ENCODE measurements at places on chromosomes 1 and 21.

DNA sequence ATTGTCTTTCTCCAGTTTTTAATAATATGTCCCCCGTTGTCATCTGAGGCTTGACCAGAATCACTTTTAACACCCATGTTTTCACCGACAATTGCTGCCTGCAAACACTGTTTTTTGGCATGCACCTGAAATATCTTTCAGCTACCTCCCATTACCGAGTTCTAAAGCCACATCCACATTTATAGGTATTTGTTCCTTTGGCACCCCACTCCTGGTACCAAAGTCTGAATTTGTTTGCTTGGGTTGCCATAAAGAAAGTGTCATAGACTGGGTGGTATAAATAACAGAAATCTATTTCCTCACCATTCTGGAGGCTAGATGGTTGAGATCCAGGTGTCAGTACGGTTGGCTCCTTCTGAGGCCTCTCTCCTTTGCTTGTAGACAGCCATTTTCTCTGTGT is 94.2 kb downstream of the OBSCN start:
- DNase-seq: no peak

DNA sequence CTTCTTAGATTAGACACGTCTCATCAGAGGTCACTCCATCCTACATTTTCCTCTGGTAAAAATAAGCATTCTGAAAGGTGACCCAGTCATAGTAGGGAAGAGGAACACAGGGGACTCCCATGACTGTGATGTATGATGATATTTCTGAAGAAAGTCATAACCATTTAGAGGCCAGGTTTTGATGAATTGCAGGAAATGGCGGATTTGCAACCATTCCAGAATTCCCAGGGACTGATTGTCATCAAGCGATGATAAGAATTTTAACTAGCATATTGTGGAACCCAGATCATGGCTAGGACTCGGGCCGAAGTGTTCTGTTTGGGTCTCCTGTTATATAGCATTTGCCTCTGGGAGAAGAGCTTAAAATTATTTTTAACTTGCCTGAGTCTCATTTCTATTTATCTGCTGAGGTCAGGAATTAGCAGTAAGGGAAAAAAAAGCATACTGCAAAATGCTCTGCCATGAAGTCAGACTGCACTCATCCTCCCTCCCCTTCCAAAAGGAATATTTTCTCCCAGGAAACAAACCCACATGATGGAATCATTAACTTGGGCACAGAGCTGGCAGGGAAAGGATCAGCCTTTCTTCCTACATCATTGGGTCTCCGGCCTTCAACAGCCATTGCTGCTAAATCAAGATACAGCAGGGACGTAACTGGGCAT is 286.7 kb downstream of the HLX start:
- DNase-seq: no peak

DNA sequence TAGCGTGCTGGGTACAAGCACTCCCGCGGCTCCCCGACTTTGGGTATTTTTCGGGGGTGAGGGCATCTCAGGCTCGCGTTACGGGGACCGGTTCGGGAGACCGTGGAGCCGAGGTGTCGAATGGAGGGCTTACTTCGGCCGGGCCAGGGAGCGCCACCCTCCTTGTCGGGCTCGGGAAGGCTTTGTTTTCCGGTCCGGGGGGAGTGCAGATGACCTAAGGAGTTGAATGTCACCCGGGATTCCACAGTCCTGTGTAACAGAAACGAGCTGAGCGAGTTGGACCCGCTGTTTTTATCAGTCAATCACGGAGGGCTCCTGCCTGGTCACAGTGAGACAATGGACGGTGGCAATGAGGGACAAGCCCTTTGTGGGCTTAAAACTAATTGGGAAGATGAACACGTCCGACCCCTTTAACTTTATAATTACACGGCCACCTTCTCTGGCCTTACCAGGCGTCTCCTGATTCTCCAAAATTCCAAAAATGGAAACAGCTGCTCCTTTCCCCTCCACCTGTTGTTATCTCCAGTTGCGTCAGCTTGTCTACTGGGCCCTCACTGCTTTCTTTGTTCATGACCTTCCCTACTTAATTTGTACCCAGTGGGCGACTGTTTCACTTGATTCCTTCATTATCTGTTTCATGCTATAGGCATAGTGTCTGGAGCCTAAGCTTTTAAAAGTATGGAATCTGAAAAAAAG is 929 bp upstream of the TRIM45 start:
- DNase-seq: no peak

DNA sequence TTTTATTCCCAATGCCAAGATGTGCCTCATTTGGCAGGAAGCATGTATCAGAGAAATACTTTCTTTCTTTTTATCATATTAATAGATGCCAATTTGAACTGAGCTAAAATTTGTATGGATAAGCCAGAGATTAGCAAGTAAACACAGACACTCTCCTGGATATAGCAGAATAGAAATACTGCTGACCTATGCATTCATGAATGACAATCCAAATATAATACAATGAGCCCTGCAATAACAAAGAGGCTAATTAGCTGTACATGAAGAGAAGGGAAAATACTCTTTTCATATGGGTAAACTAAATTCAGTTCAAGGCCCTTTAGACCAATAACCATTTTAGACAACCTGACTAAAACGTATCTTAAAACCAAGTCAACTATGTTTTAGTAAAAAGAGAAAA is 388.1 kb upstream of the NR5A2 start:
- no peak for DNase-seq

DNA sequence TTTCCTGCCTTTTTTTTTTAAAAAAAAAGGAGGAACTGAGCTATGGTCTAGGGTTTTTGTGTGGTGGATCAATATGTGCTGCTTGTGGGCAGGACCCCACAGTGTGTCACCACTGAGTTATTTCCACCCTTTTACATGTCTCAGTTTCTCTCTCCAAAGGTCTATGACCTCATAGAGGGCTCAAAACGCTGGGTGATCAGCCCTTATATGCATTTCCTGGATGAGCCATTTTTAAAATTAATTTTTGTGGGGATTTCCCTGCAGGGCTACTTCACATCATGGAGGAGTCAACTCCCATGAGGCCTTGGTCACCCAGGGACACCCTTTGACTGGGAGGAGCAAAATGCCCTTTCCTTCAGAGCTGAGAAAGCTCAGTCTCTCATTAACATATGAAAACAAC is 20.7 kb upstream of the HAO2 start:
- DNase-seq: no peak

GRCh38 chr1:221381910-221382623 is 359.8 kb downstream of the DUSP10 start:
- DNase-seq: no peak

- DNase-seq: no peak
These were observed 495.7 kb downstream of the KIF26B start for GRCh38 chr1:245650441-245650960.

- no peak for DNase-seq
These were observed 12.8 kb upstream of the CASQ2 start for GRCh38 chr1:115781343-115781742.

DNA sequence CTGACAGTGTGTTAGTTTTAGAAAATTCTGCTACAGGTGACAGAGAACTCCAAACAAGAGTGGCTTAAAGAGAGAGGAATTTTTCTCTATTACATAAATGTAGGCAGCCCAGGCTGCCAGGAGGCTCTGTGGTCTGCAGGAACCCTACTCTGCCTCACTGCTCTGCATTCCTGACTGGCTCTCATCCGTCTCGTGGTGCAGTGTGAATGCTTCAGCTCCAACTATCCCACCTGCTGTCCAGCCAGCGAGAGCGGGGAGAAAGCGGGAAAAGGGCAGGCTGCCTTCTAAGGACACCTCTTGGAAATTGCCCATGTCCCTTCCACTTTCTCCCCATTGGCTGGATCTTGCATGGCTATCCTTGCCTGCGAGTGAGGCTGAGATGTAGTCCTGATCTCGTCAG is 131.3 kb downstream of the PEX14 start:
- no peak for DNase-seq

DNA sequence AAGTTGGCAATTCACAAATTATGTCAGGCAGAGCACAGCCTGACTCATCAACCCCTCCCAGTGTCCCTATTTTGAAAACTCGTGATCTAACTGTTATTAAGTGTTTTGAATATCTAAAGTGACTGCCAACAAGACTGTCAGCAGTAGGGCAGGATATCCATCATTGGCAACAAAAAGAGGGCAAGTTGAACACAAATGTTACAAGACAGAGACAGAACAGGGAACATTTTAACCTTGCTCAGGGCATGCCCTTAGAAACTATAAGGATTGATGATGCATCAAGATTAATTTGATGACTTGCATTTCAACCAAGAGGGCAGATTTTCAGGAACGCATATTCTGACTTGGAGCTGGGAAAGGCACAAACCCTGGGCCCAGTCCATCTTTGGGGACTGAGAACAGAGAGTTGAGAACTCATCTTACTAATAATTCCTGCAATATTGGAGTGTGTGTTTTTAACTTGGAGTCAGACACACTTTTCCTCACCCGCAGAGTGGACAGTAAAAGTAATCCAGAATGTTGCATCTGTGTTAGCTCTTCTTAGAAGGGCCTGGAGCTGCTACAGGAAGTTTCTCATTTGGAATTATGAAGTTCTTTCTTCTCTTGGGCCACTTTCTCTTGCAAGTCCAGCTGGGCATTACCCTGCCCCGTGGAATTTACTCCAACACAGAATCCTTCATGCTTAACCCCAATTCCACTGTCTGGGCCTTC is 317.2 kb downstream of the LTN1 start:
- DNase-seq: no peak

DNA sequence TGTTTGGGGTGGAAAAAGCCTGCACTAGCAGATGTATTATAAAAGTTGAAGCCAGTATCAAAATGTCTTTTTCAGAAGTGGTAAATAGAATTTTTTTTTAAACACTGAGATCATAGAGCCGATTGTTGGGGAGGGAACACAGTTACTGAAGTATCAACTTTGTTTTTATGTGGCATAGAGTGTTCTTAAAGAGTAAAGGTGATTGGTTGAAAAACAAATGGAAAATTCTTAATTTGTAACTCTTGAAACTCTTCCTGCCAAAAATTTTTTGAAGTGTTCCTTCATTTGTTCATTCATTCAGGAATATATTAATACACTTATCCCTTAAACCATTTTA is 83.3 kb downstream of the DISP1 start:
- no peak for DNase-seq

DNA sequence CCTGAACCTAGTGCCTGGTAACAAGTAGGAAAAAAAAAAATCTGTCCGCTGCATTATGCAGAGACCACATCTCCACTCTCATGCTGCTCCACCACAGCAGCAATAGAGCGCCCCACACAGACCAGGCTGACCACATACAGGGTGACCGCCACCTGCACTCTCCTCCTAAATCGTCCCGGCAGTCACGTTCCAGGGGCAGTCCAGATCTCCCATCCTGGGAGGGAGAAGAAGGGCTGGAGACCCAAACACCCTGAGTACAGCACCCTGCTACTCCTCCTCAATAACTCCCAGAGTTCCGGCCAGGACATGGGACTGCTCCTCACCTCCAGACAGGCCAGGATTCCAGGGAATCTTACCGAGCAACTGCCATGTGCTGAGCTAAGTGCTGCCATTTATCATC is 15.3 kb downstream of the URB1 start:
- no peak for DNase-seq

DNA sequence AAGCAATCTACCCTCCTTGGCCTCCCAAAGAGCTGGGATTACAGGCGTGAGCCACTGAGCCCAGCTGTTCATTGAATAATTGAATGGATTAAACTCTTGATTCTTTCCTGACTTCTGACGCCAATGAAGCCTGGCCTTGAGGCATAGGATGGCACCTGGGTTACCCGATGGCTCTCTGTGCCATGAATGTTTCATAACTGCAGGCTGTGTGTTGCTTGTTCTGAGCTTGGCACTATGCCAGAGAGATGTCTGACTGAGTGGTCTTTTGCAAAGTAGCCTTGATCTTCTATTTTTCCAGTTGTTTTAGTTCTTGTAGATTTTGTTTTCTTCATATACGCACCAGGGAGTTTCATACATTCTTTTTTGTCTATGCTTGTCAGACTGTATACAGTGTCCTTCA is 38.5 kb upstream of the AK4 start:
- no peak for DNase-seq

- no peak for DNase-seq
These were observed 21.3 kb downstream of the CCDC30 start for GRCh38 chr1:42484382-42484781.

- DNase-seq: no peak
These were observed 33.6 kb downstream of the CC2D1B start for GRCh38 chr1:52332411-52332810.

DNA sequence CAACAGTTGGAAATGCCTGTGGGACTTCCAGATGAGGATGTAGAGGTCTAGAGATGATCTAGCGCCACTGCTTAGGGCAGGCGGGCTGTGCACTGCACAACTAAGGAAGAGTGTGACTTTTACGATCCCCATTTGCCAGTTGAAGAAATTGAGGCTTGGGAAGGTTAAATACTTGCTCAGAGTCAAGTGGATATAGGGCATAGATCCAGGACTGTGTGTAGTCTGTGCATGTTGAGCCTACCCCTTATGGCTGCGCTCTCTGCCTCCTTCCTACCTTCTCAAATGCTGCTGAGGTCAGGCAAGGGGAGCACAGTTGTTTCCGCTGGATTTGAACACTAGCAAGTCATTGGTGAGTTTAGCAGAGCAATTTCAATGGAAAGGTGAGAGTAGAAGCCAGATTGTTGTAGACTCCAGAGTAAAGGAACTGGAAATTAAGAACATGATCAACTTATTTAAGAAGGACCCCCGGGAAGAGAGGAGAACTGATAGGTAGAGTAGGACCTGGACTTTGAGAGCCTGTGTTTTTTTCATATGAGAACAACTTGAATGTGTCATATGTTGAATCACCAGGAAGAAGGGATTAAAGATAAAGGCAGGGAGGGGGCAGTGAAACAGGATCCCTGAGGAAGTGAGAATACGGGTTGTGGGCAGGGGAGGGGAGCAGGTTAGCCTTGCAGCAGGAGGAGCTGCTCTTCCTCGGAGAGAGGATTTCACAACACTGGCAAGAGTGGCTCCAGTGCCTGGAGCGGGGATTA is 2.7 kb downstream of the CAPN2 start:
- no peak for DNase-seq

DNA sequence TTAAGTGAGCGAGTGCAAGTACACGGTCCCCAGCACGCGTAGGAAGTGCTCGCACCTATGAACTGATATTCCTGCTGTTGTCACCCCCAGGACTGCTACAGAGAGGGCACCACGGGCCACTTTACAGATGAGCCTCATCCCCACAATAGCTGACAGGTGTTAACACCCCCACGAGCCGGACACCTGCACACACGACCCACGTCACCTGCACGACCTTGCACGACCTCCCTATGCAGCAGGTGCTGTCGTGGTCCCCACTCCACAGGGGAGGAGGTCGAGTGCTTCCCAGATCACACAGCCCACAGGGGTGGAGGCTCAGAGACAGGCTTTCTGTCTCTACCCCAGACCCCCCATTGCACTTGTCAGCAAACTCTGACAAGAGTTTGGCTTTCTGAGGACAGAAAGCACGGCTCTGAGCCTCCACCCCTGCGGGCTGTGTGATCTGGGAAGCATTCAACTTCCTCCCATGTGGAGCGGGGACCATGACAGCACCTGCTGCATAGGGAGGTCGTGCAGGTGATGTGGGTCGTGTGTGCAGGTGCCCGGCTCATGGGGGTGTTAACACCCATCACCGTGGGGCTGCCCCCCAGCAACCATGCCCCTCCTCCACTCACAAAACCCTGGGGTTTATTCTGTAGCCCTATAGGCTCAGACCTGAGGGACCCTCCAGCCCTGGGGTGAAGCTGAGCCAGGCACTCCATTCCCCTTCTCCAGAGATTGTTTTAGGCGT is 80.8 kb downstream of the MATN1 start:
- no peak for DNase-seq

Measured in KG1 (cell line).